Pons (tissue), 1 donor: ENCODE measurements at places on chromosomes 11 and 22.

GRCh38 chr22:19203834-19204233 lies 25.3 kb upstream of the SLC25A1 start:
- no peak for DNase-seq

DNA sequence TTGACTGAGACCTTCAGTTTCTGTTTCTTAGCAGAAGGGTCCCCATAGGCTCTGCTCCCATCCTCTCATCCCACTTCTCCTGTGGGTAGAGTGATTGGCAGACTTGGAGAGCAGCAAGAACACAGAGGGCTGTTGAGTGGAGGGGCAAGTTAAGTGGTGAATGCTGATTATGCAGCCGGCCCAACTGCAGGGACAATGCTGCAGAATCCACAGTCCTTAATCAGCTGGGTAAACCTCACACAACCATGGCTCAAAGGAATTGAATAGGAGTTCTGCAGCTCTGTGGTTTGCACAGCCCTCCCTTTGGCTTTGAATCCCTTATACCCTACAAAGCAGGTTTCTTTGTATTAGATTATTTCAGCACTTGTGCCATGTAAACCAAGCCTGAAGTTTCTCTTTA lies 161.1 kb downstream of the NAV2 start:
- no peak for DNase-seq

- DNase-seq: no peak
Observed at GRCh38 chr11:78384231-78384630, 33.4 kb downstream of the GAB2 start.

DNA sequence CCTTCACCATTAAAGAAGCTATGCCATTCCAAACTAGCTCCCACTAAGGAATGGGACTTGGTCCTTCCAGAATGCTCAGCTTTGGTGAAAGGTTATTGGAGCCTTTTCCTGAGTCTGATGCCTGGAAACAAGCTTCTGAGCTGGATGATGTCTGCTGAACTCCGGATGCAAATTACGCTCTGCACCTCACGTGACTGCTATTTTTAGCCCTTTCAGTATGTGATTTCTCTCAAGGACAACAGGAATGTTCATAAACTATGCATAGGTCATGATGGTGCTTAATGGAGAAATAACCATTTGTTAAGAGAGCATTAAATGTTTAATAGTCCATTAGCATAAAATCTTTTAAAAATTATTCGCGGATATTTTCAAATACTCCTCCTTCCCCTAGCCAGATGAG lies 631.4 kb upstream of the KIRREL3 start:
- no peak for DNase-seq

DNA sequence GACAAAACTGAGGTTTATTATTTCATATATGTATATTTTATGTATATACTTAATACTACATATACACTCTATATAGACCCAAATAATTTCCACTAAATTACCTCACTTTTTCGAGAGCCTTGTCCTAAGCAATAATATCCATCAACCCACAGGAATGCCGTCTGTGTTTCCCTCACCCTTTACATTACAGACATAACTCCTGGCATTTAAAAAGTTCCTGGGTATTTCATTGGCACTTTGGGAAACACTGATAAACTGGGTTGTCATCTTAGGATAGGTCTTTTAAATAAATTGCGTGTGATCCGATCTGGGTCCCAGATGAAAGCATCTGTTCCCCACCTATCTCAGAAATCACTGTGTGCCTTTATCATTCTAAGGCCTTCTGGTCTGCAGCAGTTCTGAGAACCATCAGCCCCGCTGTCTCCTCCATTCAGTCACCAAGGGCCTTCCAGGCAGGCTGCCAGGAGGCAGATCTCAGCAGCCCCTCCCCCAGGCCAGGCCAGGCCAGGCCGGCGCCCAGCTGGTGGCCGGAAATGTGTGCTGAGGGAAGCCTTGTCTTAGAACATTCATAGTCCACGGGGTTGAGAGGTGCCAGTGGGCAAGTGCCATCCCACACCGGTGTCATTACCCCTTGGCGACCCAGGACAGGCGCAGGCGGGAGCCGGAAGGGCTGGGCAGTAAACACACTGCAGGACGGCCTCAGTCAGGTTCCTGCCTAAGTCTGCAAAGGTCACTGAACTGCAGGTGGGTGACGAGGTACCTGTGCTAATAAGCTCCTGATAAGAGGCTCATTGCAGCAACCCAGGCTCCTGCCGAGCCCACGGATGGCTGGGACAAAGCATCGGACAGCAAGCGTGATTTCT lies 3.3 kb downstream of the FGF19 start:
- DNase-seq: peak; percentile 66

GRCh38 chr11:110185599-110185998 lies 92.4 kb downstream of the ZC3H12C start:
- DNase-seq: no peak

DNA sequence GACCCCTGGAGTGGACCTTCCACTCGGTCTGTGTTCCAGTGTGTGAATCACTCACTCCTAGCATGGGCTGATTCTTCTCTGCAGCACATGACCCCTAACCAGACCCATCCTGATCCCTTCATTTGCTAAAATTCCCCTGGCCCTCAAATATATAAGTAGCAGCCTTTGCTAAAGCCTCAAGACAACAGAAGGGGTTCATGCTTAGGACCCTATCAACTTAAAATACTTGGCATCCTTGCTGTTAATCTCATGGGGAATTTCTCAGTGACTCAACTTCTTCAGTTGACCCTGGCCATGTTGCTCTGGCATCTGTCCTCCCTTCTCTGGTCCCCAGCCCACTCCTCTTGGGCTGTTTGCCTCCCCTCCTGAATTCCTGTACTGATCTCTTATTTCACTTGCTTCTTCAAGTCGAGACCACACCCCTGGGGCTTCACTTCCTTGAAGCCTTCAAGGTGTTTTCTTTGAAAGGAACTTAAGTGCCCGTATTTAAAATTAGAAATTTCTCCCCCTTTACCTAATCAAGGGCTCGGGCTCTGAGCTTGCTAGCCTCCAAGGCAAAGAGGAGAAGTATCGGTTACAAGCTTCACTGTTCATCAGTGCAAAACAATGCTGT lies 23.6 kb downstream of the NNMT start:
- no peak for DNase-seq

DNA sequence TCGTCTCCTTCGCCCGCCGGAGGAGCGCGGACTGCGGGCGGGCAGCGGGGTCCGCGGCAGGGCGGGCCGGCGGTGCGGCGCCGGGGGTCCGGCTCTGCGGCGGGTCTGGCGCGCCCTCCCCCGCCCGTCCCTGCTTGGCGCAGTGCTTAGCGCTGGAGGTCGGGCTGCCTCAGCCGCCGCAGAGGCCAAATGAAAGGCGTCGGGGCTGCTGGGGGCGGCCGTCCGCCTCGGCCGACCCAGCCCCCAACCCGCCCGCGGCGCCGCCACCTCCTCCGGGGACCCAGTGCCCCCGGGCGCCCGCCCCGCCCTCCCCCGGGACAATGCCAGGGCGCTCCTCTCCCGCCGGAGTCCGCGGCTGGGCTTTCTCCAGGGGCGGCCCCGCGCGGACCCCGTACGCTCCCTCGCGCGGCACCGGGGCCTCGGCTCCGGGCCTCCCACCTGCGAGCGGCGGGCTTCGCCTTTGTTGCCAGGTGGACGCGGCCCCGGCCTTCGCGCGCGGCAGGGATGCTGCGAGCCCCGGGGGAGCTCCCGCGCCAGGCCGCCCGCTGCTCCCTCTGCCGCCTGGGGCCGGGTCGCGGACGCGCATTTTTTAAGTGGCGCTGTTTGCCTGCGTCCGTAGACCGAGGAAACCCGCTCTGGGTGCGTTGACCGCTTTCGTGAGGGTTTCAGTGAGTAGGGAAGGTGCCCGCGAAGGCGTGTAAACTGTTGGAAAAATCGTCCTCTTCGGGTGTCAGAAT lies 583 bp downstream of the APLP2 start:
- no peak for DNase-seq

GRCh38 chr22:26075251-26075650 lies 94.0 kb upstream of the SEZ6L start:
- no peak for DNase-seq

- DNase-seq: no peak
Observed at GRCh38 chr11:8082391-8083087, 1.5 kb downstream of the TUB start.

- DNase-seq: no peak
Observed at GRCh38 chr22:29117799-29118477, 45.1 kb downstream of the KREMEN1 start.

GRCh38 chr11:46335890-46336562 lies 11.2 kb upstream of the DGKZ start:
- DNase-seq: no peak

GRCh38 chr11:108922241-108922640 lies 257.4 kb downstream of the DDX10 start:
- no peak for DNase-seq

DNA sequence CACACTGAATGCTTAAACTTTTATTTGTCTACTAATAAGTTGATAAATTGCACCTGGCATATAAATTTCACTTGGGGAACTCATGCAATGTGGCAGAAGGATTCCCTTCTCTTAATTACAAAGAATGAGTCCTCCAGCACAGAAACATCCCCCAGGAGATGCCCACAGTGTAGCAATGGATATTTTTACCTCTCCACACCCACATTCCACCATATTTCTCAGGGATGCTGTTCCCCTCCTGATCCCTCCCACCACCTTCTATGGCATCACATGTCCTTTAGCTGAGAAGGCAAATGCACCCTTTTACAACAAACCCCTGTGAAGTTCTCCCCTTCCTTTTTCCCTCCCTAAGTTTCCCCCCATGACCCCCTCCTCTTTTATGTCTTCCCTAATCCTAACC lies 56.1 kb upstream of the UBASH3B start:
- DNase-seq: no peak

- DNase-seq: no peak
Observed at GRCh38 chr11:57772562-57772961, 11.0 kb downstream of the CTNND1 start.

GRCh38 chr11:117510646-117511045 lies 183.0 kb downstream of the CEP164 start:
- DNase-seq: no peak

DNA sequence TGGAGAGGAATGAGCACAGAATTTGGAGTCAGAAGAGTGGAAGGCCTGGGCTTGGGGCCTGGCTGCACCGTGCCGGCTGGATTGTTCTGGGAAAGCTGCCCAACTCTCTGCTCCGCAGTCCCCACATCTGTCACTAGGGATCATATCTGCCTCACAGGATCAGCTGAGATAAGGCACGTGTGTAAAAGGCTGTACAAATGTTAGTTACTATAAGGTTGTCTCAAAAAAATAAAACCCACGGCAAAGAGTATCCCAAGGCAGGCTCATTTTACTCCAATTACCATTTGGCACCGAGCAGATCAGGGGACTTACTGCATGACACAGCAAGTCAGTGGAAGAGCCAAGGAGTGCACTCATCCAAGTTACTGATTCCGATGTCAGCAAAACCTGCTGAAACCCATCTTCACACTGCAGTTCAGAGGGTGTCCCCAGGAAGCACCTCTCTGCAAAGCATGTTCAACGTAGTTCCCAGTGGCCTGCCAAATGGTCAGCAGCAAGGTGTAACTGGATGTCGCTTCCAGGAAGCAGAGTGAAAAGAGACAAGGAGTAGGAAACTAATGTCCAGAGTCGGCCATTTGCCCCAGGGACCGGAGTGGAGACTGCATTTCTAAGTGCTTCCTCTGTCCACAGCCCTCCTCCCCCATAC lies 18.1 kb upstream of the MRTFA start:
- peak; percentile 77 for DNase-seq

GRCh38 chr11:123434262-123434661 lies 4.2 kb downstream of the GRAMD1B start:
- DNase-seq: no peak

DNA sequence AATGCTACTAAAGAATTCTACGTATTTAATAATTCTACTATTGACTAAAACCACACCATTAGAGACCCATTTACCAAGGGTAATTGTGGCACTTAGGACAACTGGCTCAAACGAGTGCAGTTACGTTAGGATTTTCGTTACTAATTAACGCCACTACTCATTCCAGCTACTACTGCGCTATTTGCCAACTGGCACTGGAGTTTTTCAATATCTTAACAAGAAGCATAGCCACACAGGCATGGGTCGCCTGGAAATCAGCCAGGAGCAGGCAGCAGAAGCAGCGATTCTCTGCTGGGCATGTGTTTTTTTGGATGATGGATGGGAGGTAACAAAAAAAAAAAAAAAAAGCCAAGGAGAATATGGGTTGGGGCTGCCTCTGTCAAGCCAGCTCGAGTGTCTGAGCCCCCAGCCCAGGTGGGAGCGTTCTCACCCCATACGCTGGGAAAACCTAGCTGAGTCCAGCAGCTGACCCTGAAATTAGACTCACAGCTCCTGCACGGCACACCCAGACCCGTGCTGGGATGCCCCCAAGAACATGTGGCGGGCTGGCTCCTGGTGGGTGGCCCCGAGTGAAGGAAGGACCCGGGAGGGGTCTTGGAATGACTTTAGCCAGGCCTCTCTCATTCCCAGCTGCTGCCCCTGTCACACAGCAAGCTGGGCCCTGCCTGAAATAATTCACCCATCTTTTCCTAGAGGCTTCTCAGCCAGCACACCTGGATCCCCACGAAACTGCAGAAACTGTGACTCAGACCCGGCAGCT lies 214.0 kb downstream of the BRD1 start:
- DNase-seq: no peak

DNA sequence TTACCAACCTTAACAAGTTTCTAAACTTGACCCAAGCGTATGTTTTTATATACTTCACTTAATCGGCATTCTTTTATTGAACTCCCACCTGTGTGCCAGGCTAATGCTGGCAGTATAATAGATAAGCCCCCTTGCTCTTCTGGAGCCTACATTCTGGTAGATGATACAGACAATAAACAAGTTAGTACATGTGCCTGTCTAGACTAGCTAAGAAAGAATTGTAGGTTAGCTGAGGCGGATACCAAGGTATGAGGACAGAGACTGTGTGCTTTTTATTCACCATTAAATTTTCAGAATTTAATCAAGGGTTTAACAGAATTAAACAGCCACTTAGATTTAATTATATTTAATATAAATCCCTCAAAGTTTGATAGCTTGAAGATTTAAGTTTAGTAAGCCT lies 45.7 kb downstream of the TTC17 start:
- no peak for DNase-seq

DNA sequence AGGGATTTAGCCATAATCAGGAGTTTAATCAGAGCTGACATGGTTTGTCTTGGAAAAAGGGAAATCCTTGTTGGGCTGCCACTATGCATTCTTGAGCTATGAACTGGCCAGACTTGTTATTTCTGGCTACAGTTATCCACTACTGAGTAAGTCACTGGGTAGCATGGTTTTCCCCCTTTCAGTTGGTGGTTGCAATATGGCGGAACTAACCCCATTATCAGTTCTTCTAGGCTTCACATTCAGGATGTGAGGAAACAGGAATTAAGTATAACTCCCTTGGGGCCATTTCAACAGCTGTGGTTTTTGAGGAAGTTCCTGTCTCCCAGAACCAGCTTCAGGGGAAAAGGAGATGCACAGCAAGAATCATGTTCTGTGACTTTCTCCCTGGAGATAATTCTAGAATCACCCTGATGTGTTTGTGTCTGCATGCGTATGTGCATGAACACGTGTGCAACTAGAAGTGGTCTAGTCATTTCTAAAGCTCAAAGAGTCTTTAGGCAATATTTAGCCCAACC lies 103.0 kb upstream of the CD44 start:
- DNase-seq: peak; percentile 56

GRCh38 chr11:133004369-133004768 lies 527.9 kb downstream of the OPCML start:
- no peak for DNase-seq
